Stimulated activated CD8-positive, alpha-beta memory T cell treated with anti-CD3 and anti-CD28 coated beads, Interleukin-4, amount 100 ng/mL, for 1 hour (primary cell): ENCODE measurements at places on chromosomes 7 and 10.

- DNase-seq: no peak
Measured at GRCh38 chr7:16691241-16691640, 45.3 kb downstream of the BZW2 start.

- no peak for DNase-seq
Measured at GRCh38 chr7:132234711-132235110, 341.6 kb downstream of the PLXNA4 start.

DNA sequence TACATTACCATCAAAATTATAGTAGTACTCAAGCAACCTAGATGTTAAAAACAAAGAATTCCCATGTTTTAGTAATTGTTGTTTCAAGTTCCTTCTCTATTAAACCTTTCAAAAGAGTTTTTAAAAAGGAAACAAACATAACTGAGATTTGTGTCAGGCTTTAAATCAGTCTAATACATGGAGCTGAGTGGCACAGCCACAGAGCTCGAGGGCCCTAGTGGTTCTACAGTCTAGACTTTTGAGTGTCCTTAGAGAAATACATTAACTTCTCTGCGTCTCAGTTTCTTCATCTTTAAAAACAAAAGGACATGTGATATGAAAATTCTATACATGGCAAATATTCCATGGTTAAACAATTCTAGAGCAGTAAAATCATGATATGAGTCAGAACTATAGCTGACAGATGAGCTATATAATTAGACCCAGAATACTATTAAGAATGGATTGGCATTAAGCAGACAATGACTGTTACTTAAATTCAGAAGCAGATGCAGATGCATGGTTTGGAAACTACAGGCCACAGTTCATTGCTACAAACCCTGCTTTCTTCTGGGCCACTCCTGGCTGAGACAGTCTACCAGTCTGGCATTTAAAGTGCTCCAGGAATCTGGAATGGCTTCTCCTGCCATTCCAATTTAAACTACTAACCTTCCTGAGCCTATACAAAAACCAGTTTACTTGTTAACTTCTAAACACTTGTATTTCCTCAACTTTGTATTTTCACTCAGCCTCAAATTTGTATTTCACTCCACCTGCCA, 77.4 kb downstream of the EPC1 start:
- DNase-seq: no peak

GRCh38 chr10:17038627-17039026, 91.0 kb downstream of the CUBN start:
- no peak for DNase-seq

GRCh38 chr7:473870-474604, 45.6 kb downstream of the PDGFA start:
- DNase-seq: no peak

GRCh38 chr10:116891208-116891607, 41.9 kb downstream of the ENO4 start:
- DNase-seq: no peak

DNA sequence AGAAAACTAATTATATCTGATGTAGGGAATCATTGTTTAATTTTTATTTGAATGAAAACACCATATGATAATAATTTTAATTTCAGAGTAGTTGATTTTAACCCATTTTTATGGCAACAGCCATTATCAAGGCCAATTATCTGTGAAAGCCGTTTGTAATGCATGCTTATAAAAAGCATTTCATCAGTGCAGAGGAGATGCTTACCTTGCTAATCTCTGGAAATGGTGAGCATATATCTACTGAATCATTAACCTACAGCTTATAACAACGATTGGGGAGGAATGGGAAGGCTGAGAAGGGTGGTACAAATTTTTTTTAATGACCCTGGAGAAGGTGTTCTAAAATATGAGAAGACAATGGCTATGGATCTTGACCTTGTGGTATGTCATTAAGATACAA, 235.6 kb downstream of the DGKB start:
- no peak for DNase-seq

DNA sequence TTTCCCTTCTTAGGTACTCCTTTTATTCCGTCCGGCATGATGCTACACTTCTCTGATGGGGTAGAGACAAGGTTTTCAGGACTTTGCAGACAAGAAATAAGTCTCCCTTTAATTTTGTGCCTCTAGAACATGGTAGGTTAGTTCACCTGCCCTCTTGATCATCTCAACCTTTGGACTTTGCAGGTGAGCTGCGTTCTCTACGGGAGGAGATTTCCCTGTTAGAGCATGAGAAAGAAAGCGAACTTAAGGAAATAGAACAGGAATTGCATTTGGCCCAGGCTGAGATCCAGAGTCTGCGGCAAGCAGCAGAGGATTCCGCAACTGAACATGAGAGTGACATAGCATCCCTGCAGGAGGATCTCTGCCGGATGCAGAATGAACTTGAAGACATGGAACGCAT, 9.2 kb downstream of the CCDC136 start:
- DNase-seq: no peak

- DNase-seq: no peak
Measured at GRCh38 chr10:44300666-44301649, 83.9 kb downstream of the CXCL12 start.
